OCI-M1 (cell line): ENCODE measurements at places on chromosomes 13 and 19.

DNA sequence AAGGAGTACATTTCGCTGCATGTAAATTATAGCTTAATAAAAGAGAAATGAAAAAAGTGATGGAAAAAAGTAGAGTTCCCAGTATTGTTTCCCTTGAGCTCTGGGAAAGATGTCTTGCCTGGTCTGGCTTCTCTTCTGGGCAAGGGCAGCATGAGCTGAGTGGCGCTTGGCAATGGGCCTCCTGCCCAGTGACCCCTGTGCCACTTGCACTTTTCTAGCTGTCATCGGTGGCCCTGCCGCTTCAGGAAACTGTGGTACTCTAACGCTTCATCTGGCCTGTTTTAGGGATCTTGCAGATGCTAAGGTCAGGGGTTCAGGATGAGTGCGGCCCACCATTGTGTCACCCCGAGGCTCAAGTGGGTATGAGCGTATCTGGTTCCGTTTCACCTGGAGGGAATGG lies 161.4 kb downstream of the MTUS2 start:
- DNase-seq: no peak

DNA sequence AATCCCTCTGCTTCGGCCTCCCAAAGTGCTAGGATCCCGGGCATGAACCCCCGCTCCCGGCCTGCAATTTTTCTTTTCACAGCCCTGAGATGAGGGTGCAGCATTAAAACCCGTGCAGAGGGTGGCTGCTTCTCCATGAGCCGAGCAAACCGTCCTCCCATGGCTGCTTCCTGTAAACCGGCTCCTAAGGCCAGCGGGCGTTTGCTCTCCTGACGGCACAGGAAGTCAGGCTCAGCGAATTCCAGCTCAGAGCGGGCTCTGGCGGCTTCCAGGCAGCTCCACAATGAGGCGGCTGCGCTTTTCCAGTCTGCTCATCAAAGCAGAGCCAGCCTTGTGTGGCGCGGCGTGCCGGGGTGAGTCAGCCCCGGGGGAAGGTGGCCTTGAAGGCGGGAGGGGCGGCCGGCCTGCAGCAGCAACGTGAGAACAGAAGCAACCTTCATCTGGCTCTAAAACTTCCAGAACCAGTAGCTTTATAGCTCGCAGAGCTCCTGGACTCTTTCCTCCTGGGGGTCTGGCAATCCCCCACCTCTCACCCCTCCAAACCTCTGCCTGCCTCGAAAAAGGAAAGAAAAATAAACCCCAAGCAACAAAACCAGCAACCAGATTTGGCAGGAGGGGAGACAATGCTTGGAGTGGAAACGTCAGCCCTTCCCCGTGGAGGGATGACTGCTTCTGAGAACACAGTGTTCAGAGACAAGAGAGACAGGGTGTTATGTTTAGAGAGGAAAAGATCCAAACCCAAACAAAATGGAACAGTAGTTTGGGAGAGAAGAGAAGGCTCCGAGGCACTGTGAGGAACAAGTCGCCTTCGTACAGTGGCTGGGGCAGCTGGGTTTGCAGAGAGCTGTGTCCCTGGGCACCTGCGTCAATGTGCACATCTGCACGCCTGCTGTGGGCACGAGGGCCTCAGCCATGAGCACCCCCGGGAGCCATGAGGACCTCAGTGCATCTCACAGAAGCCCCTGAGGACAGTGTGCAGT lies 67.8 kb downstream of the GADD45B start:
- peak; percentile 43 for DNase-seq

DNA sequence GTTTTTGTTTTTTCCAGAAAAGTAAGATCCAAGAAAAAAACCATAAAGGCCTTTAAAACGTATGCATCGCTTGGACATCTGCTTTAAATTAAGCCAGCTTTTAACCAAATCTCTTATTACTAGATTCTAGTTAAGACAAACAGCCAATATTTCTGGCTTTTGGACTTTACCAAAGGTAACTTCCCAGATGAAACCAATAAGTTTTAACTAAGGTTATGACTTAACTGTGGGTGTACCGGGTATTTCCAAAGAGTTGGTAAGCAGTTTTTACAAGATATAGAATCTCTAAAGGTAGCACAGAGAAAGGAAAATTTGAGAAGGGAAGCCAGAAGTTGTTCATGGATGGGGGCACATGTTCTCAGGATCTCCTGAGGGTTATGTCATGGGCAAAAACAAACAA lies 34.0 kb downstream of the CEACAM1 start:
- DNase-seq: no peak

DNA sequence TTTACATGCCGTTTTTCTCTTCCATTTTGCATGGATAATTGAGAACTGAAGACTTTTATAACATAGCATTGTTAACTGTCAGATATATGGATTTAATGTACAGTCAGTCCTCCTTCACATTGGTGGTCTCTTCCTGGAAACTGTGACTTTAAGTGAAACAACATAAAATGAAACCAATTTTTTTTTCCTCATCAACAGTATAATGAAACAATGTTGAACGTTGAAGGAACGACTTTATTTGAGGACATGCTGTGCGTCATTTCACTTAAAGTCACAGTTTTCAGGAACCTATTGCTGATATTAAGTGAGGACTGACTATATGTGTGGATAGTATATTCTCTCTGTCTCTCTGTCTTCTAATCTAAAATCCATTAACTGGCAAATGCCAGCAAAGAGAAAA lies 54.8 kb downstream of the COG3 start:
- DNase-seq: no peak

- DNase-seq: no peak
Measured at GRCh38 chr13:45100573-45101262, 19.6 kb upstream of the GTF2F2 start.

DNA sequence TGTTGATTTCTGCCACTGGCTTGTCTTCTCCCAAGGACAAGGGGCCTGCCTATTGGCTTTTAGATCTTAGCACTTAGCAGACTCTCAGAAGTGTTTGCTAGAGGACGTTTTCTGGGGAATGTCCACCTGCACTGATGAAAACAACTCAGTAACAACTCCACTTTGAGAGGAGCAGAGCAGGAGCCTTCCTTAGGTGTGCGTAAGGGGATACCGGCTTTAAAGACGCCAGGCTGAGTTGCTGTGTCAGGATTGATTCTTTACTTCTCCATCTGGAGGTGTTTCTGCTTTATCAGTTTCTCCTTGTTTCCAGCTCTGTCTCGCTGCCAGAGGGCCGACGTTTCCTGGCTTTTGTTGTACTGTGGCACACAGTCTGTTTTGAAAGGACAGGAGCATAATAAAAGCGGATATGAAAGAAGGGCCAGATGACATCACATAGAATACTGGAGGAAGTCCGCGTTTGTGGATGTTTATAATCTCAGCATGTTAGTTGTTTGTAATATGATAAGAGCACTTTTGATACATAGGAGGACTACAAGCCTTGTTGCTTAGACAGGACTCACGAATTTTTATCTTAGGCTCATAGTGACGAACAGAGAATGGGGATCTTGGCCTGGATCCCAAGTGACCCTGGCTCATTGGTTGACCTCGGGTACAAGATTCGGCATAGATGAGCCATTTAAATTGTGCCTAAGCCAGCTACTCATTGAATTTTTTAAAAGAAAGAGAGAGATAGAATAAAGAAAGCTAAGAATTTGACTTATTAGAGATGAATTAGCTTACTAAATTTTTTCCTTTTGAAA lies 34.6 kb downstream of the COL4A2 start:
- no peak for DNase-seq

GRCh38 chr13:77846173-77846572 lies 72.5 kb downstream of the EDNRB start:
- peak; percentile 63 for DNase-seq

GRCh38 chr19:45016388-45017314 lies 15.4 kb downstream of the RELB start:
- peak; percentile 89 for DNase-seq

DNA sequence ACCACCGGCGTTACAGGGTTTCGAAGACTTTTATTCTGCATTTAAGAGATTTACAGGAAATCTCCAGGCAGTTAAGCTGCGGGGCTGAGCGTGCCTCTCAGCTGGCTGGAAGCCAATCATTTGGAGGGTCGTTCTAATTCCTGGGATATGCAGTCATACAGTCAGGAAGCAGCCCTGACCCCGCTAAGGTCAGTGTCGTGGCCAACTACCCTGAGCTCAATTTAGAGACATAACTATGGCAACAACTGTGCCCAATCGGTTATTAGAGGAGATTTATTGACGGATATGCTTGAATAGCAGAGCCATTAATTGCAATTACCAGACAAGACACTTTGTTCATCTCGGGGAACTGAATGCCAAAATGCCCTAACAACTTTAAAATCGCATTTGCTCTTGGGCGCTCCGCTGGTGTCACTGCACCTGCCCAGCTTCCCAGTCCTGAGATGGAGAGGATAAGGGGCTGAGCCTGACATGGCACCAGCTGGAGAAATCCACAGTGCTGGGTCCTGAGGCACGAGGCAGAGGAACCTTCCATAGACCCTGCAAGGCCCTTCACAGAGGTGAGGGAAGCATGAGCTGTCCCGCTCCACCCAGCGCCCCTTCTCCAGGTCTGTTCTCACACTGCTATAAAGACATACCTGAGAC lies 15.1 kb upstream of the ZNF507 start:
- DNase-seq: no peak

GRCh38 chr19:56765137-56765536 lies 75.4 kb downstream of the PEG3 start:
- no peak for DNase-seq

- peak; percentile 75 for DNase-seq
Measured at GRCh38 chr19:47284324-47284899, 9.7 kb downstream of the INAFM1 start.

DNA sequence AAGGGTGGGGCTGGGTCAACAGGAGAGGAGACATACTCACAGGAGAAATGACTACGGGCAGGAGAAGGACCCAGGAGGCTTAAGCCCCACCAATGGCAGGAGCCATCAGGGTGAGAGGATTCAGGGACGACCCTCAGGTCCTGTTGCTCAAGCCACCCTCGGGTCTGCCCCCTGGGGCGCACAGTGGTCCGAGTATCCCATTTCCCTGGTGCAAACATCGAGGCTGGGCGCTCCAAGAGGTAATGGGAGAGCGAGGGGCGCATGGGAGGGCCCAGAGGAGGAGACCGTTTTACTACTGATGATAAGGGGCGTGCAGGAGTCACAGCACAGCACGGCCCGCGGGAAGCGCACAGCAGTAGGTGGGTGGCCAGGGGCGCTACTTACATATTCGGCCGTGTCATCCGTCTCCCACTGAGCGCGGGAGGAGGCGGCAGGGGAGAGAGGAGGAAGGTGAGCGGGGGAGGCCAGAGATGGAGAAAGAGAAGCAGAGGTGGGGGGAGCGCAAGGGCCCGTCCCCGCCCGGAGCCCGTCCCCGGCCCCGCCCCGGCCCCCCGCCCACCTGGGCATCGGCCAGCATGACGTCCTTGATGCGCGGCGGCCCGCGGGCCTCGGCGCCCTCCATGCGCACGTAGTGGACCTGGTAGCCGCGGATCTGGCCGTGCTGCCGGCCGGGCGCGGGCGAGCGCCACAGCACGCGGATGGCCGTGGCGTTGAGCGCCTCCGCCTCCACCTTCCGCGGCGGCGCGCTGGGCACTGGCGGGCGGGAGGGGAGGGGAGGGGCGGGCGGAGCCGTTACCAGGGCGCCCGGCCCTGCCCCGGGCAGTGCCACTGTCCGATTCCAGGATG lies 111.5 kb downstream of the PTPRS start:
- DNase-seq: no peak

DNA sequence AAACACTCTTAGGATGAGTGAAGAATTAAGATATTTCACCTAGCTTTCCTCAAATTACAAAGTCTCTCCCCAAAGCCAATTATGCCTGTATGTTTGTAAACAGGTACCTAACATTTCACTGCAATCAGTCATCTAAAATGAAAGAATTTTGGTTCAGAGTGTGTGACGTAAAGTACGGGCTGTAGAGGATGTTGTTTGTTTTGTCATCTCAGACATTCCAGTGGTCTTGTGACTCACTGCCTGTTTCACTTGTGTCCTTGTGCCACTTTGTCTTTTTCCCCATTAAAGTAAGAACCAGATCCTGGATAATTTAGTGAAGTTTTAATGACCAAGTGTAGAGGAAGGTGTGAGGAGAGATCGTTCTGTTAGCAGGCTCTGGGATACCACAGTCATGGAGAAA lies 28.6 kb upstream of the EID2 start:
- DNase-seq: no peak

- no peak for DNase-seq
Measured at GRCh38 chr13:96617528-96617927, 376.7 kb downstream of the OXGR1 start.

GRCh38 chr19:55224038-55224665 lies 4.4 kb downstream of the TMEM86B start:
- no peak for DNase-seq

DNA sequence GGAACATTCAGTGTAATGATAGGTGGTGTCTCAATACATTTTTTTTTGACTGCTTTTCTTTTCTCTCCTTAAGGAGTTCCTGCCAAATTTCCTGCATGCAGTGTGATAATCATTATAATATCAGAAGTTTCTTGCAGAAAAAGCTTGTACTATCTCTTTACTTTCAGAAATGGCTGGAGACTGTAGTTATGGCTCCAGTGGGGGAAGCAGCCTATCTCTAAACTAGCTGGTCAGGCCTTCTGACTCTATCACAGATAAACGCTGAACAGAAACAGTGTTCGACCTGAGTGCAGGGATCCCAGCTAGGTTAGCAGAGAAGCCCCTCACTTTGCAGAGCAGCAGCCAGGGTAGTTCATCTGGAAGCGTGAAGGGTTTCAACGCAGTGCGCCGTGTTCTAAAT lies 1.9 kb downstream of the CCNE1 start:
- DNase-seq: peak; percentile 33

- peak; percentile 93 for DNase-seq
Measured at GRCh38 chr19:48965806-48966540, 864 bp downstream of the FTL start.

GRCh38 chr13:99590519-99591011 lies 89.3 kb downstream of the TM9SF2 start:
- peak; percentile 9 for DNase-seq

DNA sequence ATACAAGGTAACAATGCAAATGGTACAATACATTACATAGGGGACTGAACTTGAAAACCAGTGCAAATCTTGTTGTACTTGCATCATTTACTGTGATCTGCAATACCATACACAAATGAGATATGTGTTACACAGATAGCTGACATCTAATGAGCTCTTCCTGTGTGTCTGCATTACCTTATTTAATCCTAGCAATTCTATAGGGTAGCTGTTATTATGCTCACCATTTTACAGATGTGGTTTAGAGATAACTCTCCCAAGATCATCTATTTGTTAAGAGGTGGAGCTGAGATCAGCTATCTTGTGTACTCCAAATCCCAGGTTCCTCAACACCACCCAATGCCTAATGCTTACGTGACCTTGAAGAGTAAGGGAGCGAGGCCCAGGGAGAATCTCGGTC lies 21.4 kb upstream of the SERP2 start:
- DNase-seq: peak; percentile 40

DNA sequence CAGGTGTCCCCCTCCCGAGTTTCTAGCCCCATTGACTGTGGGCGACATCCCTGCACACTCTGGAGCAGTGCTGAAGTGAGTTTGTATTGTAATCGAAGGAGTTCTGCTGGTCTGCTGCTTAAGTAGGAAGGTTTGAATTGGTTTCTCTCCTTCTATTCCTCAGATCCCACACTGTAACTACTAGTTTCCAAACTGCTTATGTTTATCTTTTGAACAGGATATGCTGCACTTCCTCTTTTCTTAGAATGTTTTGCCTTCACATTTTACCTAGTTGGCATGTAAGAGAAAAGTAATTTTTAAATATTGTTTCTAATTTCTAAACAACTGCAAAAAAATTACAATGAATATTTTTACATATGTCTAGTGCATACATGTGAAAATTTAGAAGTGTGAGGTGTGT lies 511.8 kb downstream of the KLF12 start:
- DNase-seq: peak; percentile 73

GRCh38 chr19:35648017-35648961 lies at the start of gene COX6B1:
TSS of gene COX6B1 (plus strand) at chr19:35648323. CDS start at chr19:35651244, 2,921 bp downstream.
- peak; percentile 99 for DNase-seq
